ENCODE measurements at places on chromosomes 7 and 10. TPM values are rescaled to one million over a fixed set of nuclear protein-coding genes. Genes with fewer than 3 reads are reported as not detected.

DNA sequence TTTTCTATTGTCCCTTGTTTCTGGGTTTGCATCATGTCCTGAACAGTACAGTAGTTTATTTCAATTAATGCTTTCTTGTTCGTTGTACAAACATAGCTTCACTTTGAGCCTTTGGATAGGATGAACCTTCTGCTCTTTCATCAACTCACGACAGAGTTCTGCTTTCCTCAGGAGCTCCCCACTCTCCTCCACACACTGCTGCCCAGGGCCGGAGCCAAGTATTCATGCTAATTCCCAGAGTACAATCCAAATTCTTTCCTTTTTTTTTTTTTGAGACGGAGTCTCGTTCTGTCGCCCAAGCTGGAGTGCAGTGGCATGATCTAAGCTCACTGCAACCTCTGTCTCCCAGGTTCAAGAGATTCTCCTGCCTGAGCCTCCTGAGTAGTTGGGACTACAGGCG, 7.5 kb upstream of the NUP205 start:
- no peaks in the 10 kb centered on the region for H3K27me3 ChIP-seq
- no peaks in the 10 kb centered on the region for H3K4me1 ChIP-seq
- H3K4me3 ChIP-seq = no peak overlapping the region
- no peaks in the 10 kb centered on the region for H3K36me3 ChIP-seq
- no peak overlapping the region for H3K27ac ChIP-seq

DNA sequence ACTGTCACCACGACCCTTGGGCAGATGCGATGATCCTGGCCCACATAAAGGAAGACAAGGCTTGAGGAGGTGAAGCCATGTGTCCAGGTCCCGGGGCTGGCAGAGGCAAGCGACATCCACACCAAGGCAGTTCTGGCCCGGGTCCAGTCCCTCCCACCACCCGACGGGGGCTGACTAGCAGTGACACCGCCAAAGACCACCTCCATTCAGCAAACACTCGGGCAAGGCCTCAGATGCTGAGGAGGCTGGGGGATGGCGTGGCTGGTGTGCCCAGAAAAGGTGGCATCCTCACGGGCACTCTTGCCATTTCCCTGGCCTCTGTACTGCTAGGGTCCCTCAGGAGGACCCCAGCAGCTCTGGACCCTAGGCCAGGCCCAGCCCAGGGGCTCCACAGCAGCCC, 219.0 kb downstream of the ELFN1 start:
- no peak overlapping the region for H3K27ac ChIP-seq
- peaks cover 5% of the 10 kb centered on the region for H3K36me3 ChIP-seq
- no peaks in the 10 kb centered on the region for H3K27me3 ChIP-seq
- H3K4me1 ChIP-seq = no peaks in the 10 kb centered on the region
- no peak for DNase-seq

- peaks cover 28% of the 10 kb centered on the region for H3K36me3 ChIP-seq
- no peak overlapping the region for H3K4me3 ChIP-seq
- no peak overlapping the region for H3K27ac ChIP-seq
- DNase-seq = no peak
Measured at GRCh38 chr10:35027567-35027966, 62.6 kb downstream of the CUL2 start.

GRCh38 chr7:104341546-104341945, 13.1 kb downstream of the LHFPL3 start:
- H3K27me3 ChIP-seq = no peaks in the 10 kb centered on the region
- H3K4me3 ChIP-seq = no peak overlapping the region
- DNase-seq = no peak
- no peaks in the 10 kb centered on the region for H3K4me1 ChIP-seq

DNA sequence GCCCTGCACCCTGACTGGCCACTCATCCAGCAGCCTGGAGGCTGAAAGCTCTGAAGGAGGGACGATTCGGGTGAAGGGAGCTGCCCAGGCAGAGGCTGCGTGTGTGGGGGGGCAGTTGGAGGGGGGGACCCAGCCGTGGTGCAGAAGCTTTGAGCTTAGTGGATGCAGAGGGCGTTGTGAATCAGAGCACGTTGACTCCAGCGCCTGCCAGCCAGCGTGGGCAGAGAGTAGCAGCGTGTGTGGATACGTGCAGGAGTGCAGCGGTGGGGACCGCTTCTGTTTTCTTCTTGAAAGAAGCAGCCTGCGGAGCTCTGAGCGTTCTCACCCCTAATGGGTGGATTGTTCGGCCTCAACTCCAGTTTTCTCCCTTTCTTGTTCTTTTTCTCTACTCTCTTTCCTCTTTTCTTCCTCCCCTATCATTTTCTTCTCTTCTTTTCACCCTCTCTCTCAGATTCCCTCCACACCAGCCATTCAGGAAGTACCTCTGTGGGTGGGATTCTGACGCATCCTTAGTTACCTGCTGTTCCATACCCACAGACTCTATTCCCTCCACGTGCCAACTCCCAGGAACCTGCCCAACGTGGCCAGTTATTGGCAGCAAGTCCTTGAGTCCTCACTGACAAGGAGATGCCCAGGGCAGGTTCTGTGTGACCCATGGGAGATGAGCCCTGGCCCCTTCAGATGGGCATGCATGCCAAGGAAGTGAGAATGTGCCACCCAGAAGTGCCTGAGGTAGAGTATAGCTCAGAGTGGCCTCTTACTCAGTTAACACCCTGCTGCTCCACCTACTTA, 47.4 kb downstream of the SORCS3 start:
- no peaks in the 10 kb centered on the region for H3K27me3 ChIP-seq
- no peaks in the 10 kb centered on the region for H3K4me1 ChIP-seq
- no peaks in the 10 kb centered on the region for H3K36me3 ChIP-seq
- DNase-seq = no peak

- H3K27me3 ChIP-seq = peaks cover 5% of the 10 kb centered on the region
- no peaks in the 10 kb centered on the region for H3K4me1 ChIP-seq
- H3K4me3 ChIP-seq = peak overlapping the region; percentile 47
- H3K27ac ChIP-seq = no peak overlapping the region
Measured at GRCh38 chr7:24284699-24285506, 913 bp downstream of the NPY start.

DNA sequence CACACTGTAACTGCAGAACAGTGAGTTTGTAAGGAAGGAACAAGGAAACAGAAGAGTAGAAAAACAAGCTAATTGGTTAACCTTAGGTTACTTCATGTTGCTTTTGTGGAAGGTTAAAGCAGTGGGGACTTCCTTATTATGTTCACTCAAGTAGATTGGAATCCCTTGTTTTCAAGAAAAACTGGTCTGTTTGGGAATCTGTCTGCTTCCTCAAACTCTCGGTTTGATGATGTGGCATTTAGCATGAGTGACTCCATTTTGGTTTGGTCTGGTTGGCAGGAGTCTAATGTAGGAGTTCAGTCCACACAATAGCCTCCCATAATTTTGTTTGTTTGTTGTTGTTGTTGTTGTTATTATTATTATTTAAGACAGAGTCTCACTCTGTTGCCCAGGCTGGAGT, 3.8 kb upstream of the TRIM56 start:
- no peak overlapping the region for H3K4me3 ChIP-seq
- no peaks in the 10 kb centered on the region for H3K27me3 ChIP-seq
- no peaks in the 10 kb centered on the region for H3K36me3 ChIP-seq

- peak overlapping the region; percentile 18 for H3K4me3 ChIP-seq
- H3K36me3 ChIP-seq = no peaks in the 10 kb centered on the region
- peak overlapping the region; percentile 84 for H3K27ac ChIP-seq
- no peak for DNase-seq
- H3K27me3 ChIP-seq = no peaks in the 10 kb centered on the region
Measured at GRCh38 chr10:29860166-29860565, 199.2 kb downstream of the JCAD start.

GRCh38 chr10:13051126-13051694, 48.8 kb upstream of the OPTN start:
- H3K27me3 ChIP-seq = no peaks in the 10 kb centered on the region
- H3K4me3 ChIP-seq = no peak overlapping the region
- H3K27ac ChIP-seq = no peak overlapping the region
- H3K4me1 ChIP-seq = no peaks in the 10 kb centered on the region
- no peaks in the 10 kb centered on the region for H3K36me3 ChIP-seq
- no peak for DNase-seq

DNA sequence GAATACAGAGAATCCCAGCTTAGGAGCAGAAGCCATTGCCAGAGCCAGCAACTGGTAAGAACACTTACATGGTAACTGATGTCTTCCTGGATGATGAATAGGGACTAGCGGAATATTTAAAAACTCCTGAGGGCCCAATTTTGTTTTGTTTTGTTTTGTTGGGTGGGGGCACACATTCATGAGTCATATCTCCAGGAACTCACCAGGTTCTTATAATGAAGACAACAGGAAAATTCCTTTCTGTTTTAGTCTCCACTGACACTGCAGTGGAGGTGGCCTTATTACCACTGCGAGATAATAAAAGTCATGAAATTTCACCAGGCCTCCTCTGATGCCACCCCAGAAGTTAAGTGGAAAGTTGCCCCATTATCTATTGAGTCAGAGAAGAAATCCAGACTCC, 6.6 kb upstream of the CUZD1 start:
- no peak overlapping the region for H3K4me3 ChIP-seq
- H3K27me3 ChIP-seq = no peaks in the 10 kb centered on the region
- H3K4me1 ChIP-seq = no peaks in the 10 kb centered on the region

DNA sequence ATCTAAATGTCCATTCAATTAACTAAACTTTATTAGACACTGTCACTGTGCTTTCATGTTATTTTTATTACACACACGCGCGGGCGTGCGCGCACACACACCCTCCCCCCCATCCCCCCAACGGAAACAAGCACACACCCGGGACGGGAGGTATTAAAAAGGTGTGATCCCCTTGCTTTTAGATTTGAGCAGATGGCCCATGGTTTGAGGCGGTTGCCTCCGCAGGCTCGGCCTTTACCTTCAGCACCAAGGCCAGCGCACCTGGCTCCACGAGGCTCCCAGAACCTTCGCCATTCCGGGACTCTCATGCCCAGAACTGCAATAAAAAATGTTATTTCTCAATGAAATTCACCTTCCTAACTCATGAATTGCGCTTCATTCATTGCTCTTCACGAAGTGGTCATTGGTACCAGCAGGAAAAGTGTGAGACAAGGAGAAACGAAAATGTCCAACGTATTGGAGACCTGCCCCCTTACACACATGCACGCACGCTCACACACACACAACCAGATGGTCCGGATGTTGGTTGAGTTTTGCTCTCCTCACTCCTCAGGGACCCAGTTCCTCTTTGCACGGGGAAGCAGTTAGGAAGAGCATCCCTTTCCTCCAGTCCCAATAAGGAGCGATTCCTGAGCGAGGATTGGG, 20.8 kb upstream of the PTF1A start:
- no peaks in the 10 kb centered on the region for H3K4me1 ChIP-seq
- no peak overlapping the region for H3K27ac ChIP-seq
- DNase-seq = no peak
- no peak overlapping the region for H3K4me3 ChIP-seq
- H3K27me3 ChIP-seq = peaks cover 4% of the 10 kb centered on the region

DNA sequence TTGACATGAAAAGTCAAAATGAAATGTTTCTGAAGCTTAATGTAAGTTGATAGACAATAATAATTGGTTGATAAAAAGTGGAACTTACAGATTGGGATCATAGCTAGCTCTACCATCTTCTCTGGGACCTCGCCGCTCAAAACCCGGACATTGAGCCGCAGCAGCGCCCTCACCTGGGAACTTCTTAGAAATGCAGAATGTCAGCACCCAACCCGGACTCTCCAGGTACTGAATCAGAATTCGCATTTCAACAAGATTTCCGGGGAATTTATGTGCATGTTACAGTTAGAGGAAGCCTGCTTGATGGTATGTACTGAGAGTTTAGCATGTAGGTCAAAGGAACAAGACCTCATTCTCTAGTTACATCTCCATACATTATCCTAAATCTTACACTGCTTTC, 36.7 kb upstream of the ABLIM1 start:
- peaks cover 22% of the 10 kb centered on the region for H3K4me1 ChIP-seq
- H3K36me3 ChIP-seq = no peaks in the 10 kb centered on the region
- H3K4me3 ChIP-seq = no peak overlapping the region
- H3K27ac ChIP-seq = no peak overlapping the region
- H3K27me3 ChIP-seq = no peaks in the 10 kb centered on the region

DNA sequence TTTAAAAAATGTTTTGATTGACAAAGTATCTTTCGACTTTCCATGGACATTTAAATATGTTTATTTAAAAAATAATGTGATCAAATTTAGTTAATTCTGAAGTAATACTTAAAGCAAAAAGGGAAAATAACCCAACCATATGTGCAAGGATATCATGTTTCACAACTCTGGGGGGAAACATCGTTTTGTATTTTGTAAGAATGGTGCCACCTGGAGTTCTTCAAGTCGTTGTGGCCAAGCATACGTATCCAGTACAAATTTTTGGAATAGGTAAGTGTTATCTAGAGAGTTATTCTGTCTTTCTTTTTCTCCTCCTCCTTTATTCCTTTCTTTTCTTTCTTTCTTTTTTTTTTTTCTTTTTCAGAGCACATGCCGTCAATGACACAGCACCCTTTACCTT, 176.2 kb upstream of the CSTF2T start:
- H3K4me1 ChIP-seq = peaks cover 19% of the 10 kb centered on the region
- H3K4me3 ChIP-seq = peak overlapping the region; percentile 40
- no peaks in the 10 kb centered on the region for H3K27me3 ChIP-seq
- H3K36me3 ChIP-seq = no peaks in the 10 kb centered on the region
- H3K27ac ChIP-seq = peak overlapping the region; percentile 63
- no peak for DNase-seq

DNA sequence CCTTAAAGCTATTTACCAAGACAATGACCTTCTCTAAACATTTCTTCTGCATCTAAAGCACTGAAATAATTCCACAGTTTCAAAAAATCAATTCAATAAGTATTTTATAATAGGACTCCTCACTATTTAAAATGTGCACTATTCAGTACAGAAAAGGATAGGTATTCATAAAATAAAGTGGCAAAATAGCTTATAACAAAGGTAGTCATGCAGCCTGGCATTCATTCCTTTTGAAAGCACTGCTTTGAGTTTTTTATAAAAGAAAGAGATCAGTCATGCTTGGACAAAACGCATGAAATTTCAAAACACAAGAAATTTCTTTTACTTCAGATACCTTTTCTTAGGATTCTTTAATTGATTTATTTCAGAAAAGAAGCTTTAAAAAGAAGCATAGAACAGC, 689.7 kb upstream of the PHF14 start:
- DNase-seq = no peak
- no peaks in the 10 kb centered on the region for H3K36me3 ChIP-seq
- no peak overlapping the region for H3K4me3 ChIP-seq
- H3K27me3 ChIP-seq = no peaks in the 10 kb centered on the region
- no peaks in the 10 kb centered on the region for H3K4me1 ChIP-seq
- no peak overlapping the region for H3K27ac ChIP-seq

HDAC9 gene
- 81.6 TPM for total RNA-seq

ADARB2 gene
- 3.1 TPM for total RNA-seq

HABP2 gene
- not detected for total RNA-seq

AKR1B15 gene
- total RNA-seq = 0.28 TPM

PRPS1L1 gene
- not detected for total RNA-seq

GRB10 gene
- 104 TPM for total RNA-seq

DNMBP gene
- 34.2 TPM for total RNA-seq

SFTPA1 gene
- total RNA-seq = not detected

VPS37D gene
- total RNA-seq = 0.92 TPM

AKR1D1 gene
- total RNA-seq = not detected

GIMAP1 gene
- 4.2 TPM for total RNA-seq

ZNF117 gene
- 16.9 TPM for total RNA-seq

ADAM12 gene
- 2.2 TPM for total RNA-seq

ADAM22 gene
- total RNA-seq = 5.4 TPM

AMZ1 gene
- 1.4 TPM for total RNA-seq
